ENCODE measurements at places on chromosomes 3 and 15.

- no peak for DNase-seq
These were observed 757.7 kb downstream of the GRM7 start for GRCh38 chr3:7618606-7619005.

- no peak for DNase-seq
These were observed 105.9 kb upstream of the AGBL1 start for GRCh38 chr15:85973584-85974347.

GRCh38 chr3:34106879-34107278, 308.4 kb downstream of the PDCD6IP start:
- no peak for DNase-seq

DNA sequence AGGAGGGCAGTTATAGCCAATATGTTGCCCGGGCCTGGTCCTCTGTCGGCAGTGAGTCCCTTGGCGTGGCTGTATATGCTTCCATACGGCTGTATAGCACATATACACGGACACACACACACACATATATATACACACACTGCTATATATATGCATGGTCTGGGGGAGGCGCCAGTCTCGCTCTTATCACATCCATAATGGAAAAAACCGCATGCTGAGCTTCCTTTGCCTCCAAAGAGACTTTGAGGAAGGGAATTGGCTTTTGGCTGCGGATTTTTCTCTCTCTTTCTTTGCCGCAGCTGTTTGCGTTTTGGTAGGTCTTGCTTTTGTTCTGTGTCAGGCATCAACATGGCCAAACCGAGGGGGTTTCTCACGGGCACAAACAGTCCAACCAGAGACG, 11.3 kb upstream of the TMEM115 start:
- peak; percentile 23 for DNase-seq

DNA sequence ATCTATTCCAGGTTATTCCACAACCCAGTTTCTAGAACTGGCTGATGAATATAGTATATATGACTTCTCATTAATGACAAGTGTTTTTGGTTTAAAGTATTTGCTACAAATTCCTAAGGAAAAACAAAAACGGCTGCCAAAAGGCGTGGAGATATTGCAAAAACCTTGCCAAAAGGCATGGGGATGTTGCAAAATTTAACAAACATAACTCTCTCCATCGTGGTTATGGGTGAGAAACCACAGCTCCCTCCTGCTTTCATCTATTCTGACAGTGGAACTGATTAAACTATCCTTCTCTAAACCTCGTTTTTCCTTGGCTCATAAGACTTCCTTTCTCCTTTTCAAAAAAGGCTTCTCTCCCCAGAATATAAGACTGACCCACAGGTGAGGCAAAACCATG, 342.0 kb upstream of the PDZRN3 start:
- DNase-seq = no peak

GRCh38 chr3:23553353-23553752, 252.4 kb upstream of the UBE2E1 start:
- no peak for DNase-seq

- DNase-seq = no peak
These were observed 689.6 kb upstream of the NECTIN3 start for GRCh38 chr3:110381992-110382391.

DNA sequence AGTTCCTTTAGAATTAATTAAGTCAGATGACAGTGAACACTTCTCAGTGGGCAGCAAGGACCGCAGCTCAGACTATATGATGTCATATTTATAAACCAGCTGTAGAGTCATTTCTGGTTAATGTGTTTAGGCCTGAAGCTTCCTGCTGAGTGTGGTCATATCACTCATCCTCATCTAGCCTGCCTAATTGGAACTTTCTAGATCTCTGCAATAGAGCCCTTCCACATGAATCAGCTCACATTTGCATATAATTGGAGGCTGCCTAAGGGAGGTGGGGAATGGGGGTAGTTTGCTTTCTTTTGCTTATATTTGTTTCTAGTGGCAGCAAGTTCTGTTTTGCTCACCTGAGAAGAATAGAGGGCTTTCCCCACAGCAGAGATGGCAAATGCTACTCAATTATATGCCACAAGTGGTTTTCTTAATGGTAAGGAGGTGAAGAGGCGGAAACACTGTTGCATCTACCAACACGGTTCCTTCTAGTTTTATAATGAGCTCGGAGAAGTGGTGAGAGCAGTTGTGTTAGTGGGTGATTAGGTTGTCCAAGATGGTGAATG, 148.1 kb downstream of the KLHL25 start:
- DNase-seq = no peak

DNA sequence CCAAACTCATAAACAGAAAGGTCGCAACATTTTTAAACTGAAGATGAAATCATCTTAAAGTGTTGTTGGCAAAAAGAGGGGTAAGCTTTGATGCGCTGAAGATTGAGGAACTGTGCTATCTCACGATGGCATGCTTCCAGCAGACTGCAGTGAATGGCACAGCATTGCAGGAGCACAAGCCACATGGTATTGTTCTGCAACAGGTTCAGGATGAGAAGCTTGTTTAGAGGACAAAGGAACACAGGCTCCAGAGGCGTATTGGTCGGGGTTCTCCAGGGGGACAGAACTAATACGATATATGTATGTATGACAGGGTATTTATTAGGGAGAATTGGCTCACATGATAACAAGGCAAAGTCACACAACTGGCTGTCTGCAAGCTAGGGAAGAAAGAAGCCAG, 13.8 kb upstream of the PLD1 start:
- no peak for DNase-seq

- no peak for DNase-seq
These were observed 23.2 kb upstream of the IQCF6 start for GRCh38 chr3:51802106-51802703.

DNA sequence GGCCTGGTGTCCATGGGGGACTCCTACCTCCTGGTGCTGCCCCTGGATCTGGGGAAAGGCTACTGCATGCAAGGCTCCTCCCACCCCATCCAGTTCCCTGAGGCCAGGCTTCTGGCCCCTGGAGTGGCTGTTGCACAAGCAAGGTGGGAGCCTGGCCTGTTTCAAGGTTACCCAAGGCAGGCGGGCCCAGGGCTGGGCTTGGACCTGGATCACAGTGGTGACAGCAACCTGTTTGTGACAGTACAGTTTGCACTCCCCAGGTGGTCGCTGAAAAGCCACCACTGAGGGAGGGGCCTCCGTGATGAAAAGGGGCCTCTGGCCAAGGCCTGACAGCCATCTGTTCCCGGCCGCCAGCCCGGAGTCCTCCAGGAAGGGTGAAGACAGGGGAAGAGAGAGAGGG, 14.4 kb upstream of the KY start:
- no peak for DNase-seq

GRCh38 chr3:123679712-123680386, 95.0 kb upstream of the HACD2 start:
- peak; percentile 13 for DNase-seq

GRCh38 chr15:74179101-74179841, 5.8 kb downstream of the ISLR start:
- no peak for DNase-seq

All from NCI-H2081 (cell line).